Sciatic nerve (tissue), 2 donors: ENCODE measurements at places on chromosomes 6 and 20. TPM values are rescaled to one million over a fixed set of nuclear protein-coding genes. Genes with fewer than 3 reads are reported as not detected.

GRCh38 chr20:34629342-34629741, 47.5 kb downstream of the PIGU start:
- DNase-seq: no peak

DNA sequence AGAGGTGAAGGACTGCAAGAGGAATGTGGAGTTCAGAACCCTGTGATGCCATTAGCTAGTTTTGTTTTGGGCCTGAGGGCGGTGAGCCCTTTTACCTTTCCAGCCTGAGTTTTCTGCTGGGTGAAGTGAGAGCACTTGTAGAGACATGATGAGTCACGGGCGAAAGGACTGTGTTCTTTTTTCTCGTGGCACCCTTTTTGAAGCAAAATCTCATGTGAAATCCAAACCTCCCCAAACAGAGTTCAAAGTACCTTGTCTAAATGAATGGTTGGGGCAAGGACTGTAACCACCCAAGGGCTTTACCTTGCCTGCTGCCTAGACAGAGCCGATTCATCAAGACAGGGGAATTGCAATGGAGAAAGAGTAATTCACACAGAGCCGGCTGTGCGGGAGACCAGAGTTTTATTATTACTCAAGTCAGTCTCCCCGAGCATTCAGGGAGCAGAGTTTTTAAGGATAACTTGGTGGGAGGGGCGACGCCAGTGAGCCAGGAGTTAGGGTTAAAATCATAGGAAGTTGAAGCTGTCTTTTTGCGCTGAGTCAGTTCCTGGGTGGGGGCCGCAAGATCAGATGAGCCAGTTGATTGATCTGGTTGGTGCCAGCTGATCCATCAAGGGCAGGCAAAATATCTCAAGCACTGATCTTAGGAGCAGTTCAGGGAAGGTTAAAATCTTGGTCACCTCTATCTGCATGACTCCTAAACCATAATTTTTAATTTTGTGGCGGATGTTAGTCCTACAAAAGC, 25.8 kb downstream of the SAMD5 start:
- no peak for DNase-seq

GRCh38 chr20:25637247-25637646, 13.4 kb upstream of the NANP start:
- no peak for DNase-seq

DNA sequence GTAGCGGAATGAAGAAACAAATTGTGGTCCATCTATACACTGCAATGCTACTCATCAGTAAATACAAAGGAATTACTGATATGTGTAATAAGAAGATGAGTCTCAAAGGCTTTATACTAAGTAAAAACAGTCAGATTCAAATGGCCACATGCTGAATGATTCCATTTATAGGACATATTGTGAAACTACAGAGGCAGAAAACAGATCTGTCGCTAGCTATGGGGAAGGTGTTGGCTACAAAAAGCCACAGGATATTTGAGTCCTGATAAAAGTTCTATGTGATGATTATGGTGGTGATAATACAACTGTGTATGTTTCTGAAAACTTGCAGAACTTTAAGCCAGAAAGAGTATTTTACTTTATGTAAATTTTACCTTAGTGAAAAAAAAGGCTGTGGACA, 313.2 kb downstream of the HDGFL1 start:
- no peak for DNase-seq

DNA sequence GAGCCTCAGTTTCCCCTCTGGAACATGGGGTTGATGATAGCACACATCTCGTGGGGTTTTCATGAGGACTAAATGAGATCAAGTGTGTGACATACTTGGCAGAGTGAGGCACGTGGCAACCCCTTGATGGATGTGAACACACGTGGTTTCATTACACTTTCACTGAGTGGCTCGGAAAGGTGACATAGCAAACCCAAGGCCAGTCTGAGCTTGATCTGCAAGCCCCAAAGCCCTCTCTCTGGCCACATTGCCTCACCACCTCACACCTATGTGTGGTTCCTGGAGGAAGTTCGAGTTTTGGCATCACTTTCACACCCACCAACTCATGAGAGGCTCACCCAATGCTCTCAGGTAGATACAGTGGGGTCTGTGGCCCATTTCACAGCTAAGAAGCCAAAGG, 60.0 kb downstream of the CPNE5 start:
- no peak for DNase-seq

DNA sequence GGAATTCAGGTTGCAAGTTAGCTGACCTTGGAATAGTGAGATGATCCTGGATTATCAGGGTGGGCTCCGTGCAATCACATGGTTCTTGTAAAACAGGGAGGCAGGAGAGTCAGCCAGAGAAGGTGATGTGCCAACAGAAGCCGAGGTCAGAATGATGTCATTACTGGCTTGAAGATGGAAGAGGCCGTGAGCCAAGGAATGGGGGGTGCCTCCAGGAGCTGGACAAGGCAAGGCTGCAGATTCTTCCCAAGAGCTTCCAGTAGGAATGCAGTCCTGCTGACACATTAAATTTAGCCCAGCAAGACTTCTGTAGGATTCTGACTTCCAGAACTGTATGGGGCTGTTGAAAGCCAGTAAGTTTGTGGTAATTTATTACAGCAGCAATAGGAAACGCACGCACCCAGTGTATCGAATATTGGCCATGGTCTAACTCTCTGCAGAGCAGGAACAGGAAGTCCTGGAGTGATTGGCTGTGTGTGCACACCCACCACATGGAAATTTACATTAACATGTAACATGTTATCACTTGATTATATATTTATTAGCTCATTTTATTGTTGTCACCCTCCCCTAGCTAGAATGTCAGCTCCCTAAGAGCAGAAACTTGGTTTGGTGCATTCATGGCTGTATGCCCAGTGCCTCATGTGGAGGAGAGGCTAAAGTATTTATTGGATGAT, 19.1 kb downstream of the SLC24A3 start:
- no peak for DNase-seq

GRCh38 chr20:16205507-16205906, 367.7 kb downstream of the KIF16B start:
- DNase-seq: no peak

DNA sequence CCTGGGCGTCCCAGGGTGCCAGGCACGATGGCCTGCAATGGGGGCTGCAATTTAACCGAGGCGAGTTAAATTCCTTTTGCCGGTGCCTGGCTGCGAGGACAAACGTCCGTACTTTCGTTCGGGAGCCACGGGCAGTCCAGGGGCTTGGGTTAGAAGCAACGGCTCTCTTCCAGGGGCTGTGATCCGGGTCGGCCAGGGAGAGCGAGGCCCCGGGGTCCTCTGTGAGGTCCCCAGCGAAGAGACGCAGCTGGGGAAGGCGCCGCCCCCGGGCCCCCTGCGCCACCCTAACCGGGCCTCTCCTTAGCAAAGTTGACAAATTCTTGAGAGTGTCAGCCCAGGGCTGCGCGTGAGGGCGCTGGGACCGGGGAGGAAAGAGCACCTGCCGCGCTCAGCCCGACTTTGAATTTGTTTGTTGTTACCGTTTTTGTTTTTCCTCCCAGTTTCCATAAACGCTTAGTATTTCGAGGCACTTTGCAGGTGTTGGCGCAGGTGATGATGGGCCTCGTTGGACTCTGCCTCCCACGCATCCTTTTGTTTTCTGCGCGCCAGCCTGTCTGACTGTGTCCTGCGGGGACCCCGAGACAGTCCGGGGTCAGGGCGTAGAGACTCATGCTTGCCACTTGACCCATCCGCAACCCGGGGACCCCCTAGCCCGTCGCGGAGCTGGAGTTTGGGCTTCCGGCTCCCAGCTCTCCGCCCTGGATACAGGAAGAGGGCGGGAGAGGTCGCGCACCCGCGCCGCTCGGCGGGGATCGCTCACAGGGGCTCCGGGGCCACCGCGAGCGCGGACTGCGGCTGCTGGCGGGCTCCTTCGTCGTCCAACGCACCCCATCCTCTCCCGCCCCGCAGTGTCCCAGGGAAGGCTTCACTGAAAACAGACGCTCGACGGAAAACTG, 5.8 kb downstream of the OLIG3 start:
- DNase-seq: no peak

The PAX1 gene
- total RNA-seq: 0.27 TPM

The CGA gene
- not detected for total RNA-seq

DNA sequence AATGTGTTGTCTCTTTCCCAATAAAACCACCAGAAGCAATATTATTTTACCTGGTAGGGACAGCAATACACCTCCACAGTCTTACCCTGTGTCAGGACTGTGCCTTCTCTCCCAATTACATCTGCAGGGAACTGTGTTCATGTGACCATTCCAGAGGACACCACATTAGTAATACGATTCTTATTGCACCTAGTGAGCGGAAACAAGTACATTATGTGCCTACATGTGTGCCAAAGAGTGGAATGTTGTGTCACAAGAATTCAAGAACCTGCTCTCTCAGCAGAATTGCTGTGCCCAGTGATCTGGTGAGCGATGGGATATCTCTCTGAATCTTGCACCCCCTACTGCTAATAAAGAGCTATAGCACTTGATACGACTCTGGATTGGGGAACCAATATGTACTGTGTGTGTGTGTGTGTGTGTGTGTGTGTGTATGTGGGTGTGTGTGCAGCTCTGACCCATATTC, 57.4 kb upstream of the FOXC1 start:
- DNase-seq: no peak

- no peak for DNase-seq
These were observed 9.1 kb upstream of the ADA start for GRCh38 chr20:44660581-44660980.

GRCh38 chr20:46022411-46023147, 6.4 kb upstream of the SLC12A5 start:
- DNase-seq: peak; percentile 81

GRCh38 chr20:62605236-62605943, 36.9 kb upstream of the SLCO4A1 start:
- DNase-seq: no peak

The FKBP1C gene
- total RNA-seq: 0.89 TPM

DNA sequence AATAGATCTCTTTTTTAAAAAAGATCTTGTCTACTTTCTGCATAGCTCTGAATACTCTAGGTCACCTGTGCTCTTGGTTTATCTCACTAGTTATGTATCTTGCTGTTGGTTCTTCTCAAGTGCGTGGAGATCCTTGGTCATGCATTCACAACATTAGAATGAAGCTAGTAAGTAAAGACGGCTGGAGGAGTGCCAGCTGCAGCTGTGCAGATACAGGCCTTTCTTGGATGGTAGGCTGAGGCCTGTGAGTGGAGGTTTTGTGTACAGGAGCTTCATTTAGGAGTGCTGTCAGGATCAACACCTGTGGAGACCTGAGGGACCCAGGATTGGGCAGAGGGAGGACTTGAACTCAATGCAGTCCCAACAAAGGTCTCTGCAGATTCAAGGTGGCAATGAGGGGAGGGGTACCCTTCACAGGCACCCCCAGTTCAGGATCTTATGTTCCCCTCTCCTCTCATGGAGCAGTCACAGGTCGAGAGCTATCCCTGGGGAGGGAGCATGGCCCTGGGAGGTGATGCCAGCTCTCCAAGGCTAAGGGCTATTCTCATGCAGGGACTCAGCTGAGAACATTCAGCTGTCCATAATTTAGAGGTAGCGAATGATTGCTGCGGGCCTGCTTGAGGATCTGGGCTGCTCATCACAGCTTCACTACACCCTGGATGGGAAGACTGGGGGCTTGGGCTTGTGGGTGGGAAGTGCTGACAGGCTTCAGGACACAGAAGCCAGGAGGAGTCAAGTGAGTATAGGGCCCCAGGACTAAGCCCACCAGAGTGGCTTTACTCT, 98.9 kb upstream of the ENPP5 start:
- DNase-seq: no peak

DNA sequence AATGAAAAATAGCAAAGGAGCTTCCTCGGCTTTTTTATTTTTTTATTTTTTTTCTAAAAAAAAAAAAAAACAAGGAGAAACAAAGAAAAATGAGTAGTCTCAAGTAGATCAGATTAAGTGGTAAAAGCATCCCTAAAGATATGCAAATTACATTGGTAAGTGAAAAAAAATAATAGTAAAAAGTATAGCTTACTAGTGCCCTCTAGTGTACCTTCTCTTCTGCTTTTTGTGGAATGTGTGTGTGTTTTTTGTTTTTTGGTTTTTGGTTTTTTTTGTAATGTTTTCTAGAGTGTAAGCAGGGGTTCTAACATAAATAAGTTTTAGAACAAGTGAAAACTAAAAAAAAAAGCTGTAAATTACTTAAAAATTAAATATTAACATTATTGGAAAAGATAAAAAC, 1062.0 kb downstream of the HACE1 start:
- DNase-seq: no peak

DNA sequence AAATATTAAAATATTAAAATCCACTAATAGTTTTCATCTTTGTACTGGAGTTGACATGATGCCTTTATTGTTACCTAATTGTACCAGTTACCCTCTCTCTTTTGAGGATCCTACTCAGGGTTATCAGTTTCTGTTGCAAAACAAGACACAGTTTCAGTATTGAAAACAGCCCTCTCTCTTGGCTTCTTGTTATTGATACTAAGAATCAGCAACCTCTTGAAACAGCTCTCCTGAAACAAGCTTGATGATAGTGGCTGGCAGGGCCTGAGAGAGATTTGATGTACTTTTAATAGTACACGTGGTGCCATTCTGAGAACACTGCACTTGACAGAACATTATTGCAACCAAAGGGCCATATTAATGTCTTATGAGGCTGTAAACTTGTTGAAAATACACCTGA, 64.9 kb upstream of the MEI4 start:
- DNase-seq: no peak

GRCh38 chr6:150088481-150089154, 19.7 kb upstream of the ULBP3 start:
- no peak for DNase-seq

The TTI1 gene
- 15.2 TPM for total RNA-seq

The HSPA12B gene
- 20.4 TPM for total RNA-seq

The ZBTB46 gene
- 30.2 TPM for total RNA-seq

The CLIC5 gene
- 42.6 TPM for total RNA-seq

GRCh38 chr6:43454290-43454695, 1.1 kb downstream of the DLK2 start:
- no peak for DNase-seq
